ENCODE measurements at places on chromosomes 4 and X.

- no peaks in the 10 kb centered on the region for H3K4me1 ChIP-seq
- no peak overlapping the region for H3K27ac ChIP-seq
- no peak for DNase-seq
- H3K27me3 ChIP-seq = no peaks in the 10 kb centered on the region
- no peak overlapping the region for H3K4me3 ChIP-seq
Observed at GRCh38 chr4:20126906-20127305, 124.8 kb upstream of the SLIT2 start.

DNA sequence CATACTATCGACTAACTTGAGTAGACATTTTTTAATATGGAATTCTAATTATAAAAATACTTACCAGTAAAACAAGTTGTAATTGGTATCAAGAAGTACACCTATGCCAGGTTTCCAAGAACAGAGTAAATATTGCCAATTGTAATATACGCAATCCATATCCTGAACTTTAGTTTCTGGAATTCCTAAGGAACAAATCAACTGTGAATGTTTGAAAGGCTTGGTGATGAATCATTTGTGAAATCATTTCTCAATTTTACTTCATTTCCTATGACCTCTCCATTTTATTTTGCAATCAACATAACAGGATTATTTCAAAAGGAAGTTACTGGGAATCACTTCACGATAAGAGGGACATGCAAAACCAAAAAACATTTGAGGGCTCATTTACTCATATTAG, 3.7 kb downstream of the IL13RA2 start:
- no peaks in the 10 kb centered on the region for H3K27me3 ChIP-seq
- no peak for DNase-seq

DNA sequence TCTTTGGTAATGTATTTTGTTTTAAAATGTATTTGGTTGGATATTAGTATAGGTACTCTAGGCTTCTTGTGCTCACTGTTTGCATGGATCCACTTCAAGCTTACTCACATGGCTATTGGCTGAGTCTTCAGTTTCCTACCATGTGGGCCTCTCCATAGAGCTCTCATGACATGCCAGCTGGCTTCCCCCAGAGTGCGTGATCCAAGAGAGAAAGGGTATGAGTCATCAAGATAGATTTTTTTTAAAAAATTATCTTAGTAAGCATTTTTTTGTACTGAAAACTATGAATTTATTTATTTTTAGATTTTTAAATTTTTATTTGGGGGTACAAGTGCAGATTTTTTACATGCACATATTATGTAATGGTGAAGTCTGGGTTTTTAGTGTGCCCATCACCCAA, 219.1 kb upstream of the AMOT start:
- no peaks in the 10 kb centered on the region for H3K36me3 ChIP-seq
- no peaks in the 10 kb centered on the region for H3K4me1 ChIP-seq

GRCh38 chr4:77493829-77494551, 111.6 kb upstream of the CXCL13 start:
- DNase-seq = no peak
- H3K27me3 ChIP-seq = peaks cover 14% of the 10 kb centered on the region
- H3K36me3 ChIP-seq = no peaks in the 10 kb centered on the region
- no peak overlapping the region for H3K27ac ChIP-seq

DNA sequence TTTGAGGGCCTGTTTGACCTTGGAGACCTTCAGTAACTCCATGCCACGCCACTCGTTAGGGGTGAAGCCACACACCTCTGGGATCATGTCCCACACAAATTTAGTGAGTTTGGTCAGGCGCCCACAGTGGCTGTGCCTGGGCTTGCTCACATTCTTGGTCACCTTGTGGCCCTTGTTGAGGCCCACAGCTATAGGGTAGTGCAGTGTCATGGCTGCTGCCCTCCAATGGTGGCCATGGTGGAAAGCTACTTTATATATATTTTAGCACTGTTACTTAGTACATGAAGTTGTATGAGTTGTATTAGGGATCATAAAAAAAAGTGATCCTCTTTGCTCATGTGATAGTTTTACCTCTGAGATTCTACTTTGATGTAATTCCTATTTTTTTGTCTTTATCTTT, 985 bp upstream of the CXCL11 start:
- H3K27me3 ChIP-seq = peaks cover 2% of the 10 kb centered on the region
- no peak overlapping the region for H3K27ac ChIP-seq
- H3K4me1 ChIP-seq = peaks cover 21% of the 10 kb centered on the region
